ENCODE measurements at places on chromosomes 3 and 15.

- no peak for DNase-seq
Observed at GRCh38 chr3:190096345-190096744, 24.4 kb downstream of the P3H2 start.

- DNase-seq = no peak
Observed at GRCh38 chr15:33115191-33115861, 79.2 kb downstream of the FMN1 start.

- DNase-seq = no peak
Observed at GRCh38 chr3:141246224-141246957, 14.8 kb downstream of the PXYLP1 start.

- no peak for DNase-seq
Observed at GRCh38 chr15:34768530-34768929, 13.7 kb upstream of the GJD2 start.

- DNase-seq = no peak
Observed at GRCh38 chr3:2993736-2994135, 116.4 kb downstream of the IL5RA start.

GRCh38 chr3:128967748-128968355, 26.0 kb downstream of the CFAP92 start:
- DNase-seq = no peak

- DNase-seq = no peak
Observed at GRCh38 chr3:109678600-109678999, 341.3 kb upstream of the DPPA4 start.

- peak; percentile 24 for DNase-seq
Observed at GRCh38 chr3:53342353-53342752, 5.0 kb downstream of the DCP1A start.

GRCh38 chr3:4976109-4976508, 3.1 kb upstream of the BHLHE40 start:
- DNase-seq = peak; percentile 52

GRCh38 chr3:171749124-171749523, 61.2 kb downstream of the PLD1 start:
- no peak for DNase-seq

GRCh38 chr3:112930771-112931170, 44.1 kb downstream of the CD200R1 start:
- DNase-seq = no peak

GRCh38 chr3:177713928-177714900, 516.9 kb upstream of the TBL1XR1 start:
- DNase-seq = no peak

DNA sequence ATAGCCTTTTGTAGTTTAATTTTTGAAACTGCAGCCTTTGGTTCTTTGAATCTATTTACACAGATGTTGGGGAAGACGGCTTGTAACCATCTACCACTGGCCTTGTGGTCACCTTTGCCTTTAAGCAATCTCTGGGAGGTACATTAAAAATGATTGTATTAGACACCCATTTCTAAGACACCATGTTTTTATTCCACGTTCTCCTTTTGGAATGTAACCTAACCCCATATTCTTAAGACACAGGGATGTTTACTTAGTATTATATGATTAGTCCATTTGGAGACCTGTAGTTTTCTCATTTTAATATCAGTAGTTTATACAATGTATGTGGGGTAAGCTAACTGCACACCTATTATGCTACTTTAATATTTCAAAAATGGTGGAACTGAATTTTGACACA, 175.1 kb upstream of the PLSCR5 start:
- DNase-seq = peak; percentile 73

DNA sequence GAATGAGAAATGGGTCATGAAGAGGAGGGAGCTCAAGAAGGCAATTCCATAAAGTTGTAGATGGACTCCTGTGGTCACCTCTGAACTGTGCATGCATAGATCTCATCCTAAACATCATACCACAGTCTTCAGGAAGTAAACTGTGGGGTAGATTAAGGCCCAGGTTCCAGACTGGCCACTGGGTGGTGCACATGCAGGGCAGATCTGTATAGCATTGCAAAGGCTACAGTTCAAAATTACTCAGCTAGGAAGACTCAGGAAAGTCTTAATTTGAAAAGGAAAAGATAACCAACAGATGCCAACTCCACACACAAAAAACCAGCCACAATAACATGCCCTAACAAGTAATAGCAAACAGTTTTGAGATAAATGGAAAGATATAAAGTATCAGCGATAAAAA, 20.3 kb downstream of the KY start:
- no peak for DNase-seq

DNA sequence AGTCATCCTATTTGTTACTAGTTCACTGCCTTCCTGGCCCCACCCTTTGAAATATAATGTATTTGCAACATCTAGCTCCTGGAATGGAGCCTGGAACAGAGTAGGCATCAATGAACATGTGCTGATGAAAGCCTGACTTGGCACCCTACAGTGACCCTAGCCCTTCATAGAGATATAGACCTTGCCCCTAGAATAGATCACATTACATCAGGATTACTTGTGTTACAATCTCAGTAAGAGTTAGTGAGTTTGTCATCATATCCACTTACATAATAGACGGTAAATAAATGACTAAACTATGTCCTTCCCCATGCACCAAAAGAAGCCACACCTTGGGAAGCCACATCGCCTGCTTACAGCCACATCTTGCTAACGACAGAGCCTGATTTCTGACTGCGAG, 110.5 kb upstream of the WNT5A start:
- DNase-seq = no peak

DNA sequence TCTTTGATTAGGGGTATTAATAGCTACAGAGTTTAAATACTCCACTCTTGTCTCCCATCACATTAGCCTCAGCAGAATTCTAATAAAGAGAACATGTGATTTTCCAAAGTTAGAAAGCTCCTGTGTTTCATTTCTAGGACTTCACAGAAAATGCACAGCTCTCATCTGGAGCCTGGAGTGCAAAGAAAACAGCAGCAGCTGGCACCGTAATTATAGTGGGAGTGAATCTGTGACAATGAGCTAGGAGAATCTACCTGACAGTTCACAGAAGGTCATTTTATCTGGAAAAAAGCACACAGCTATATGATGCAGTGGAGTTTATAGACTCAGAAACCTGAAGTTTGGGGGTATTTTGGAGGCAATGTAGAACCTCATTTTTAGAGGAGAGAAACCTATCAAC, 5.4 kb upstream of the TRIM59 start:
- no peak for DNase-seq

- no peak for DNase-seq
Observed at GRCh38 chr15:96261575-96262034, 68.9 kb upstream of the NR2F2 start.

DNA sequence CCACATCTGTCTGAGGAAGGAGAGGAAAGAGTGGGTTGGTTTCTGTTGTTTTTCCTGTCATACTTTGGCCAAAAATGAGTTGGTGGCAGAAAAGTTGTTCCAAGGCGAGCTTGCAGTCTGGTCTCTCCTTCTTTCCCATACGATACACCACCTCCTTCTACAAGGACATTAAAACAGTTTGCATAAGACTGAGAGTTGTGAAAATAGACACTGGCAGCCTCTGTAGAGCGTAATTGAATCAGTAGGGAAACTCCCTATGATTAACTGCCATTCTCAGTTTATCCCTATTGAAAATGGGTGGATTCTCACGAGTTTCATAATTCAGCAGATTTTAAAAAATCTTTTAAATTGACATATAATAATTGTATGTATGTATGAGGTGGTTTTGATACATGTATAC, 3.7 kb upstream of the LSG1 start:
- DNase-seq = no peak

GRCh38 chr3:100170486-100170885, 56.2 kb upstream of the FILIP1L start:
- no peak for DNase-seq

DNA sequence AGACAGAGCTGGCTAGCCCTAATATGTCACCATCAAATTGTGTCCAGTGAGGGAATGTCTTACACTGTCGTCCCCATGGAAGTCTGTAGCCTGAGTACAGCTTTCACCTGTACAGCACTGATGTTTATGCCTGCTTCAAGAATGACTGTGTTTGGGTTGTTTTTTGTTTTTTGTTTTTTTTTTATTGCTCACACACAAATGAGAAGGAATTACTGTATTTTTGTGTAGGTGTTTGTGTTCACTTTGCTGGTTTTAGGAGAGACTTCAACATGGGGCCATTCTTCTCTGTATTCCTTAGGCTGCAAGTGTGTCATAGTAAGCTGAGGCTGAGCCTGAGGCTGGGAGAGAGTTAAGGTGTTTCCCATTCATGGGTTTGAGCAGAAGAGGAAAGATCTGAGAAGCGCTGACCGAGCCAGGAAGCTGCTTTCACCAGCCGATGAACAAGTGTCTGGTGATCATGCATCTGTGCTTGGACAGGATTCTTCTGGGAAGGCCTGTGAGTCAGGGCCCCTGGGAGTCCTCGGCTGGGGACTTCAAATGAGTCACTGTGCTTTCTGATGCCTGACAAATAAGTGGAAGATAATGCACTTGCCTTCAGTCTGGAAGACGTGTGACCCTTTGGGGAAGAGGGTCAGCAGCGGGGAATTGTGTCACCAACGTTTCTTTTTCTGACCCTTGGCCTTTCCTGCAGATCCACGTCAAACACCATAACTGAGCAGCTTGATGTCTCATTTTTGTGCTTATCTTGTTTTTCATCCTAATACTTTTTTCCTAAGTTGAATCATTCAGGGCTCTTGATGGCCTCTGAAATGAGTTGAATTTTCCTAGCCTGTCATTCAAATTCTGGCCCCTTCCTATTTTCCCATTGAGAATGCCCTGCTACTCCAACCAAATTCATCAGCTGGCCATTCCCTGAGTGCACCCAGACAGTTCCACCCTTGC, 36.7 kb upstream of the ZBTB38 start:
- DNase-seq = peak; percentile 98
